Right cardiac atrium (tissue), 5 donors: ENCODE measurements at places on chromosomes 3 and 15.

DNA sequence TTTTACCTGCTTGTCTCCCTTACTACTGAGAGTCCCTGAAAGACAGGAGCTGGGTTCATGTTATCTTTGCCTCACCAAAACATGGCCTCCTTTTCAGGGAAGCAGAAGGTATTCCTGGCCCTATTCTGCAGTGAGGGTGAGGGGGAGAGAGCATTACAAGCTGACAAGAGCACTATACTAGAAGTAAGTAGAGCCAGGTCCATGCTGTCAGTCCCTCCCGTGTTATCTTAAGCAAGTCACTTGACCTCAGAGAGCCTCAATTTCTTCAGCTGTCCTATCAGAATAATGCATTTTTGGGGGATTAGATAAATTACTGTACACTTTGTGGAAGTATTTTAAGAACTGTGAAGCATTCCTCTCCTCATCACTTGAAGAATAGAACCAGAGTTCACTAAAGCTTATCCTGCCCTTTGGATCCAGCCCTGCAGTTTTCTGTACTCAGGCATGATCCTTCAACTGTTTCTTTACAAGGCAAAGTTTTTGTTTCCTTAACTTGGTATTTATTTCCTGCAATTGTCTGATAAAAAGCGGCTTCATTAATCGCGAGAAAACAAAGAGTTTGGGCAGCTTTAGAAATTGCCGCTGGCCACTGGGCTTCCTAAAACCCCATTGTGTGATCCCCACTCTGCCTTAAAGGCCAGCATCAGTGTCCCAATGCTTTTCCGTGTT is 213.9 kb downstream of the CDIN1 start:
- DNase-seq: no peak

- no peak for DNase-seq
These were observed 189.2 kb downstream of the TP63 start for GRCh38 chr3:189820365-189820720.

- no peak for DNase-seq
These were observed 132.5 kb downstream of the DNAJB8 start for GRCh38 chr3:128334086-128334645.

DNA sequence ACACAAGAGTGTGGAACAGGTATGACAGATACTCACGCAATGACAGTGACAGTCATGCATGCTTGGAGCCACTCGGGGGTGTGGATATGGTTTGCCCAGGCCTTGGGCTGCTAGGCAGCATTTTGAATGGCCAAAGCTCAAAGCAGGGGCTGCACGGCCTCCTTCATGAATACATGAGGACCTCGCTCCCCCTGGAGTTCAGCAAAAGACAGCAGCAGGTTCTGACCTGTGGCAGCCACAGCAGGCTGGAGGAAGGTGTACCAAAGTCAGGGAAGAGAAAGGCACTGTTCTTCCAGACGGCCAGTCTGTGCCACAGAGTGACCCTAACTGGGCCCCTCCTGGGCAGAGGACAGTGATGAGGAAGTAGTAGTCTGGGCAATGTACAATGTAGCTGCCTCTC is 88.2 kb upstream of the C2CD4B start:
- DNase-seq: no peak

GRCh38 chr3:119898478-119899191 is 116.7 kb downstream of the NR1I2 start:
- no peak for DNase-seq

GRCh38 chr3:3172627-3173026 is 6.9 kb downstream of the CRBN start:
- DNase-seq: no peak

DNA sequence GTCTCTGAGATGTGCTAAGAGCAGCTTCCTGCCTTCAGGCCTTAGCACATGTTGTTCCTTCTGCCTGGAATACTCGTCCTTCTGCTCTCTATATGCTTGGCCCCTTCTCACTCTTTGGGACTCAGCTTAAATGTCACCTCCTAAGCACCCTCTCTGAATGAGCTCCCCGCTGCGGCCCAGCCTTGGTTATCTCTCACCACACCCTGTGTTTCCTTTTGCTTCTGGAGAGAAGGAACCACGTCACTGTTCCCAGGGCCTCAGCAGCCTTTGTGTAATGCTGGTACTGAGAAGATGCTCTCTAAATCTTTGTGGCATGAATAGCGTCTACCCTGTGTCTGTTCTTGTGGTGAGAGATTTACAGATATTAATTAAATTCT is 2.2 kb downstream of the FAH start:
- no peak for DNase-seq

DNA sequence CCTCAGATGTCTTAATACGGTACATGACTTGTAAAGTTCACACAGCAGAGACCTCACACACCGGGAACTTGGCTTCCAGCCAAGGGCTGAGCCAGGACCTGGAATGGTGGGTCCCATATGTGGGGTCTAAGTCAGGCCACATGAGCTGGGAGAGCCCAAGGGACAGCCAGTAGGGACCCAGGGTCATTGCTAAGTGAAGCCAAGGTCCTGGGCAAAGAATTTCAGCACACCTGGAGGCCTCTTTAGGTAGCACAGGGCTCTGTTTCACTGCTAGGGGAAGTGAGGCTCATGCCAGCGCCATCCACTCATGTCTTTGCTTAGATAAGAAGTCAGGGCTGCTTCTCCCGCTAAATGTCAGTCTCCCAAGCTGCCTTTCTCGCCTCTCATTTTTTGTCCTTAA is 116.6 kb upstream of the TLE3 start:
- DNase-seq: no peak

DNA sequence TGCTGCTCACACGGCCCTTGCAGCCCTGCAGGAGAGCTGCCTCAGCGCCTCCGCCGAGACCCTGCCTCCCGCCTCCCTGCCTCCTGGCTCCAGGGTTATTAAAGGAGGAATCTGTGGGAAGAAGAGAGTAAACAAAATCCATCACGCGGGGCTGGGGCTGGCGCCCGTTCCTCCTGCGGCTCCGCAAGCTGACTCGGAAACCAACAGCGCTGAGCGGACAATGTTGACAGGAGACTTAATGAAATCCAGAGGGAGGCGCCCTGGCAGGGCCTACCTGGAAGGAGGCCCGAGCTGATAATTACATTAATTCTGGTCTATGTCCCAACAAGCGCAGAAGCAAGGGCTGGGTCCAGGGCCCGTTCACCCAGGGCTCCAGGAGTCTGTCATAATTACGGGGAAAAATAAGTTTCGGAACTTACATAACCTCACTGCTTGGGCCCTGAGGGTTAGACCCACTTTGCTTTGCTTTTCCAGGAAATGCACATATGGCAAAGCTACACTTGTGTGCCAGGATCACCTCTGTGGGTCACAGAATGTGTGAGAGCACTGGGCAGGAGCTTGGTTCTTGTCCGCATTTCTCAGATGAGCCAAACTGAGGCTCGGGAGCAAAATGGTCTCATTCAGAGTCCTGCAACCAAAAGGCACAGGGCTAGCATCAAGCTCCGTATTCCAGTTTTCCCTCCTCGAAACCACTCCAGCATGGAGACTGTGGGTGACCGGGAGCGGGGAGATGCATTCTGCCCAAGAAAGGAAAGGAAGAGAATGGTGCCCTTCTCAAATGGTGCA is 43.8 kb upstream of the SLC6A6 start:
- peak; percentile 92 for DNase-seq

DNA sequence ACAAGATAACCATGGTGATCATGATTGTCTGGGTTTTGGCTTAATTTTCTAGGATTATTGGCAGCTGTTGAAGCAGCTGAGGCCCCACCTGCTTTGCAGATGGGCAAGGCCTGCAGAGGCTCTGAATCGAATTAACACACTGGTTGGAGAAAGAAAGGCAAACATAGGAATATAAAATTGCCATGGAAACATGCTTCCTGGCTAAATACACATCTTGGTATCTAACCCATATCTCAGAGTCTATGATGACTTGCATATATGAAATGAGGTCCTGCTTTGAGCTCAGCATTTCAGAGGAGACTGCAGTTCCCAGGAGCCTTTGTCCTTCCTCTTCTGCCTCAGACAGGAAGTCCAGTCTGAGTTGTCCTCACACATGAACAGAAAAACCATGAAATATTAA is 24.3 kb upstream of the SV2B start:
- DNase-seq: no peak

GRCh38 chr15:47795864-47796263 is 78.6 kb downstream of the SEMA6D start:
- no peak for DNase-seq

- DNase-seq: no peak
These were observed 6.6 kb upstream of the ABHD6 start for GRCh38 chr3:58230876-58231552.

GRCh38 chr15:90950676-90951075 is 4.0 kb upstream of the RCCD1 start:
- no peak for DNase-seq

DNA sequence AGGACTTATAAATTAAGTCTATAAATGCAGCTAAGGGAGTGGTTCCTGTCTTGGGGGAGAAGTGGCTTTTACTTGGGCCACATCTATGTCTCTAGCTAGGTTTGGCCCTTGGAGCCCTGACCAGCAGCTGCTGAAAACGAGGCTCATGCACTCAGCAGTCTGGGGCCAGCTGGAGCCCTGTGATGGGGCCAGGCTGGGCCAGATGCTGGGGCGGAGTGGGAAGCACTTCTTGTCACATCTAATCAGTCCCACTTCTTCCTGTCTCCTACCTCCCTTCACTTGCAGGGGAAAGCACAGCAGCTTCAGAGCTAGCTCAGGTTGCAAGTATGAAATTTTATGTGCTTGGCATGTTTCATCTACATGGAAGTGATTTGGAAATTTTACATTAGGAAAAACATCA is 209.9 kb upstream of the ROPN1 start:
- DNase-seq: peak; percentile 83

GRCh38 chr3:158217992-158218391 is 108.1 kb downstream of the RSRC1 start:
- no peak for DNase-seq

GRCh38 chr3:45689787-45690145 is 570 bp downstream of the SACM1L start:
- DNase-seq: no peak

- DNase-seq: no peak
These were observed 47.4 kb downstream of the ZNF717 start for GRCh38 chr3:75737831-75738493.

DNA sequence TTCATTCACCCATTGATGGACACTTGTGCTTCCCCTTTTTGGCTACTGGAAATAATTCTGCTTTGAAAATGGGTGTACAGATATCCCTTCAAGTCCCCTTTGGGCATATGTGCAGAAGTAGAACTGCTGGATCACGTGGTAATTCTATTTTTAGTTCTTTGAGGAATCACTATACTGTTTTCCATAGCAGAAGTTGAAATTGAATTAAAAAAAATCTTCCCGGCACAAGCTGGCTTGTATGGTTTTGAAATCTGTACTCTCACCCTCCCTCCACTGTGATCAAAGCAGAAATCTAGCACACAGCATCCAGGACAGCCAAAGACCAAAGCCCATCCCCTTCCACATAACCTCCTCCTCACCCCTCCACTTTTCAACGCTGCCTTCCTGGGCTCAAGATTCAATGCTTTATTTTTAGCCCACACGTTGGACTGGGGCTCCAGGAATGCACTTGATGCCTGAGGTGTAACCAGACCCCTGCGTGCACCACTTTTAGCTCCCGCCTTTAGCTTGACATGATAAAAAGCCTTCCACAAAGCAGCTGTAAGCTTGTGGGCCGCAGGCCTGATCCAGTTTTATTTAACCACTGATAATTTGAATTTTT is 29.9 kb downstream of the TMEM40 start:
- no peak for DNase-seq

DNA sequence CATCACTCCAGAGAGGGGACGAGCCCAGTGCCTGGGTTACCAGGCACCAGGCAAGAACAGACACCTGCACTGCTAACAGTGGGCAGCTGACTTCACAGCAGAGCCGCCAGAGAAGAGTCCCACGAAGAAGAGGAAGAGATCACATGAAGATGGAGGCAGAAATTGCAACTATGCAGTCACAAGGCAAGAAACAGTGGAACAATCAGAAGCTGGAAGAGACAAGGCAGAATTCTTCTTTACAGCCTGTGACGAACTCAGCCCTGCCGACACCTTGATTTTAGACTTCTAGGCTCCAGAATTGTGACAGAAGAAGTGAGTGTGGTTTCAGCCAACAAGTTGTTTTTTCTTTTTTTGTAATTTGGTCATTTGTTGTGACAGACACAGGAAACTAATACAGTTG is 59.2 kb downstream of the IL12A start:
- no peak for DNase-seq

GRCh38 chr3:18010001-18010400 is 267.6 kb upstream of the TBC1D5 start:
- no peak for DNase-seq

GRCh38 chr15:52808441-52808840 is 18.3 kb upstream of the ONECUT1 start:
- DNase-seq: no peak

DNA sequence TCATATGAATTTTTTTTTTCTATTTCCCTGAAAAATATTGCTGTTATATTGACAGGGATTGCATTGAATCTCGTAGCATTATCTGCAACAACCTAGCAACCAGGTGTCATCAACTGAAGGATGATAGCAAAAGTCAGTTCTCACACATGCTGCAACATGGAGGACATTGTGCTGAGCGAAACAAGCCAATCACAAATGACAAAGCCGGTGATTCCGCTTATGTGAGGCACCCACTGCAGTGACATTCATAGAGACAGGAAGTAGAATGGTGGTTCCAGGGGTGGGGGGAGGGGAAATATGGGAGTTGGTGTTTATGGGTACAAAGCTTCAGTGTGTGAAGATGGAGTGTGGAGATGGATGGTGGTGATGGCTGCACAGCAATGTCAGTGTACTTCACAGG is 7.6 kb downstream of the NIPA1 start:
- no peak for DNase-seq

GRCh38 chr3:144687862-144688261 is 716.2 kb downstream of the DIPK2A start:
- DNase-seq: no peak

GRCh38 chr3:158532099-158532734 is 38.8 kb upstream of the MLF1 start:
- DNase-seq: no peak

GRCh38 chr3:27661797-27662196 is 60.3 kb downstream of the EOMES start:
- no peak for DNase-seq

GRCh38 chr15:70535071-70535954 is 228.0 kb downstream of the UACA start:
- DNase-seq: no peak

GRCh38 chr15:85646538-85647091 is 148.1 kb downstream of the KLHL25 start:
- no peak for DNase-seq

DNA sequence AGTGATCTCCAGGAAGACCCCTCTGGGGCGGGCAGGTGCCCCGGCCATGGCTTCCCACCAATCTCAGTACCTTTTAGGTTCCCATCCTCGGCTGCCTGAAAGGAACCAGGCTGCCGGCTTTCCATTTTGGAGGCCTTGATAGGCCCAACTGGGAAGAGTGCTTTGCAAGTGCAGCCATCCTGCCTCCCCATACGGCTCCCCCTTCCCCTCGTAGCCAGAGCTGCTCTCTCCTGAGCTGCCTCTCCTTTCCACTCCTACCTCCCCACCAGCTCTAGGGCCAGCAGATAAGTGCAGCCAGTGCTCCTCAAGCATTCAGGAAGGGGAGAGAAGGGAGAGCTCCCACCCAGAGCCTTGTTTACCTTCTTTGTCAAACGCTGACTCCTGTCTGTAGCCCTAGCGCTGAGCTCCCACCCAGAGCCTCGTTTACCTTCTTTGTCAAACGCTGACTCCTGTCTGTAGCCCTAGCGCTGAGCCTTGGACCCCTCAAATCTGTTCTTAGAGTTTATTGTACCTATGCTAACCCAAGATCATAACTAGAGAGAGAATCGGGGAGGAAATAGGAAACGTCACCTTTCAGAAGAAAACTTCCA is 133.0 kb downstream of the LRRK1 start:
- no peak for DNase-seq
